ENCODE measurements at places on chromosomes 2 and 18.
A peak's percentile ranks its signal among the peaks of the same experiment; 100 is the strongest.

GRCh38 chr18:58080451-58080850, 36.4 kb downstream of the NEDD4L start:
- DNase-seq = no peak

DNA sequence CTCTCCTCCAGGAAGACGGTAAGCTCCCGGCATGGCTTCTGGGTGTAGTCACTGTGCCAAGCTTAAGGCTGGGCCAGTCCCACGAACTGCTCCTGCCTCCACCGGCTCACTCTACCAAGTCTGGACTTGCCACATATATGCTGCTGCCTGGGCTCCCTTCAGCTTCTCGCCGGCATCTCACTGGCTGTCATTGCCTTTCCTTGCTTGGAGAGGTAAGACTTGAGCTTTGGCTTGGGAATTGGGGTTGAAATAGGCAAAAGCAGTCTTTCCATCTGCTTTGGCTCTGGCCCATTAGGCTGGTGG, 481.0 kb downstream of the TGIF1 start:
- no peak for DNase-seq

DNA sequence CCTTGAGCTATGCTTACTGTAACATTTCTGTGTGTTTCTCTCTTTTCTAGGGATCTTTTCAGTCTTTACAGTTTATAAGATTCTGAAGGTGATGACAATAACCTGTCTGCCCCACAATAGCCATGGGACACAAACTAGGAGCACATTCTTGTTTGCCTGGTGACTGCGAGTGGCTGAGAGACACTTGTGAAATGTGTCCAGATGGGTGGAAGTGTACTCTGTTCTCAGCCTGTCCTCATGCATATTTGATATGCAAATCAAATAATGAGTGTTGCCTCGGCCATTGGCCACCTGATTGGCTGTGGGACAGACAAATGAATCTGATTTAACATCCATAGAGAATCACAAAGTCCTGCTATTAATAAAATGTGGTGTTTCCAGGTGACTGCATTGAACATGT, 246.2 kb downstream of the HNMT start:
- no peak for DNase-seq

- DNase-seq = no peak
These were observed 51.8 kb downstream of the PPP4R1 start for GRCh38 chr18:9562584-9562983.

- no peak for DNase-seq
These were observed 72.8 kb downstream of the FMNL2 start for GRCh38 chr2:152407806-152408205.

DNA sequence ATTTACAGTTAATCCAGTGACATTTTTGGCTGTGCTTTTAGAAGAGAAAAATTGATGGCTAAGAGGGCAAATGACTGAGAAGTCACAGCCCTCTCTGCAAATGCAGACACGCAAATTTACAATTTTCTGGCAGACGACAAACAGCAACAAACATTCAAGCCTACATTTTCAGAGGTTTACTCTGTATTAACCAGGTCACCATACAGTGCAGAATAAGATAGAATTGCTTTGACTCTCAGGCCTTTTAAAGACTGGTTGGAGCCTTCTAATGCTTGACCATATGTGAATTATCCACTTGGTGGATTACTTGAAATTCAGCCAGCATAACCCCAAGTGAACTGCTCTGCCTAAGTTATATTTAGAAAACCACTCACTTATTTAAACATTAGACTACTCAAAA, 280.9 kb upstream of the STON1 start:
- DNase-seq = no peak

GRCh38 chr2:229339618-229340017, 68.5 kb upstream of the PID1 start:
- no peak for DNase-seq

- no peak for DNase-seq
These were observed 21.3 kb downstream of the HNRNPLL start for GRCh38 chr2:38581193-38582147.

DNA sequence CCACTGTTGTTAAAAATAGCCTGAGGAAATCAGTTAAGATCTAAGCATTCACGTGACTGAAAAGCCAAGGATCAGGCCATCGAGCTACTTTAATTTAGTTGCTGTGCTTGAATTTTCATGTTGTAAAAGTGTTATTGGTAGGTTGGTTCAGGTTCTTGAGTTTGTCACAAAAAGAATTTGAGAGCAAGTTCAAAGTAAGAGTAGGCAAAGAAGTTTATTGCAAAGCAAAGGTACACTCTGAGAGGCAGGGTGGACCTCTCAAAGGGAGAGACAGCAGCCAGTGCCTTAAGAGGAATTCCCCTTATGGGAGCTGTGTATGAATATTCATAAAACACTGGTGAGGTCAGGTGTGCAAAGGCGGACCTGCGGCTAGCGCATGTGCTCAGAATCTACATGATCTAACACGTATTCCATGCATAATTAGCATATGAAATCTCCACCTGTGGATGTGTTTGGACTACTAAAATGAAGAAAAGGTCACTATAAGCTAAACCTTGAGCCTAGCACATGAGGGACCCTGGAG, 236.5 kb downstream of the NDUFA10 start:
- no peak for DNase-seq

DNA sequence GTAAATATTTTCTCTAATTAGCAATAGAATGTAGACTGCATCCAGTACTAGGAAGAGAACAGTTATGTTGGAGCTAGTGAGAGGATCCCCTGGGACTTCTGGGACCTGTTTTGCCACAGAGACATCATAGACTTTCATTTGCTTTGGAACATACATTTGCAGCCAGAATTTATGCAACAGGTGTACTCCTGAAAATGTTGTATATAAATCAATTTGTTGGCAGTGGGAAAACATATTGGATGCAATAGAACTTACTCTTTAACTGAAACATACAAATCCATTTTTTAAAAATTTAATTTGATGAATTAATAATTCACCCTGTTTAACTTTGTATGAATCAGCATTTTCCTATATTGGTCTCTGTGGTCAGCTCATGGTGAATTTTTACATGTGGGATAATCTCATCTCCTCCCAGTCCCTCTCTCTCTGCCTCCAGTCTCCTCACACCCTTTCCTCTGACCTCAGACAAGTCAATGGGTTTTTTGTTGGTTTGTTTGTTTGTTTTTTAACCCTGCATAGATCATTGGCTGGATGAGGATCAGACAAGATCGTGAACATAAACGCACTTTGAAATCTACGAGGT, 263.0 kb downstream of the LPIN1 start:
- no peak for DNase-seq

DNA sequence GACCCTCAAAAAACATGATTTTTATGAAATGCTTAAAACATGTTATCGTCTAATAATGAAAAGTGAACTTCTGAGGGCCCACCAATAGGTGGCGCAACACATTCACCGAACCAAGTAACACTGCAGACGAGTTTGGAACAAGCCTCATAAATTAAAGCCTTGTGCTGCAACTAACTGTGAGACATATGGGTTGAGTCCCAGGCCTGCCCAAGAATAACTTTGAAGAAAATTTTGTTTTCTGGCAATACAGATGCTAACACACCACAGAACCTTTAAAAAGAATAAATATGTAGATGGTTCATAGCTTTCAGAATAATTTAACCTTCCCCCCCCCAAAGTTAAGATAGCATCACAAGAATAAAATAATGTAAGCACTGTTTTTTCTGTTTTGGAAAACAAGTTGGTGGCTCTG, 285.9 kb downstream of the RNF144A start:
- DNase-seq = no peak

GRCh38 chr2:197893403-197894177, 89.2 kb downstream of the PLCL1 start:
- DNase-seq = no peak

DNA sequence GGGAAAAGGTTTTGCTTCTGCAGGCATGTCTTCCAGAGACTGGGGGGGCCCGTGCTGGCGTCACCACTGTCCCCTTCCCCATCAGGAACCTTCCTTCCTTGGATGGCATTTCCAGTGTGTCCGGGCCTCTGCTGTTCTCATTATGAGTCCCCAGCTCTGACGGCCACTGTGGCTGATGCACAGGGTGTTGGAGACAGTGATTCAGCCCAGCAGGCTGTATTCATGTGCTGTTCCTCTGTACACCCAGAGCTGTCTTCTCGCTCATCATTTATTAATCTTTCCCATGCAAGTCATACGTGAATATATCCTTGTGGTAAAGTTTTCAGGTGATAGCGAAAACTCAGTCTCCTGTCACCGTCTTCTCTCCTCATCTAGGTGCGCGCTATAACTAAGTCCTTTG, 57.7 kb downstream of the ASAP2 start:
- DNase-seq = no peak

GRCh38 chr18:1891641-1892040, 679.7 kb downstream of the METTL4 start:
- DNase-seq = no peak

DNA sequence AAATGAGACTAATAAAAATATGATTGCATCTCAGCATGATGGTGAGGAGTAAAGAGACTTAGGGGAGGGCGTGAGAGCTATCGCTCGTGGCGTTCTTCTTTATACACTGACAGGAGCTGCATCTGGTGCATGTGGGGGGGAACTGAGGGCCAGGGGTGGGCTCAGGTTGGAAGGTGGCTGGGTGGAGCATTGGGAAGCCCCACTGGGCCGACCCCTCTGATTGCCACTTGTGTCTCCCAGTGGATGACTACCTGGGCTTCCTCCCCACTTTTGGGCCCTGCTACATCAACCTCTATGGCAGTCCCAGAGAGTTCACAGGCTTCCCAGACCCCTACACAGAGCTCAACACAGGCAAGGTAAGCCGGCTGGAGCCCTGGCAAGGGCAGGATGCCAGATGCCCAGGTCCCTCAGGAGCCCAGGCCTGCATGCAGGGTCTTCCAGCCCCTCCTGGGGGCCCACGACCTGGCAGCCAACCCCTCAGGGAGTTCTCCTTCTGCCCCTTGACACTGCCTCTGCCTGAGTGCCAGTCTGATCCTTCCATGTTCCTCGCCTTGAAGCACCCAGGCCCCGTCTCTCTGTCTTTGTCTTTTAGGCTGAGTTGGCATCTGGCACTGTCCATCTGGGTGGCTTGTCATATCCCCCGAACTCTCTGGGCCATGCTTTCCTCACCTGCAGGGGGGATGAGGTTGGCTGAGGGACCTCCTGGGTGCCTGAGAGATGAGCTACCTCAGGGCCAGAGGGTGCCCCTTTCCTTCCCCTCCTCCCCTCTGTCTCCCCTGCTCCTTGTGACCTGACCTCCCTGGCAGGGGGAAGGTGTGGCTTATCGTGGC, 97.7 kb downstream of the DYSF start:
- DNase-seq = peak; percentile 46

DNA sequence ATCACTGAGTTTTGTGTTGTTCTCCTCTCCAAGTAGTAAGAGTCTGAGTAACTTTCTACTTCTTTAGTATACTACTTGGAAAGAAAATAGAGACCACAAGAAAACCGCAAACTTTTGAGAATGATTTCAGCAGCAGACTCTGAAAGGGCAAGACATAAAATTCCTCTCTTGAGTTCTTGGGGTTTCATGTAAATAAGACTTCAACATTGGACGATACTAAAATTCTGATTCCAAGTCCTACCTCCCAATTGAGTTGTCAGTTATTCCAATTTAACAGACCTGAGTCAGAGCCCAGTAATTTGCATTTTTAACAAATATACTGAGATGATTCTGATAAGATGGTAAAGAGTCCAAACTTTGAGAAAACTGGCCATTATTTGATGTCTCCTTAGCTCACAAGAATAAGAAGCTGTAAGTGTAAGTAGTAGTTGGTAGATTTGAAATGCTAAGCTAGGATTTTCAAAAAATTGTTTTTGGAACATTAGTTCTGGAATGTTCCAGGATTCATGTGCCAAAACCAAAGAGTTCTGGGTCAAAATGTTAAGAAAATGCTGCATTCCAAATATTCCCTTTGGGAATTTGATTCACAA, 261.6 kb upstream of the SPOPL start:
- DNase-seq = no peak

DNA sequence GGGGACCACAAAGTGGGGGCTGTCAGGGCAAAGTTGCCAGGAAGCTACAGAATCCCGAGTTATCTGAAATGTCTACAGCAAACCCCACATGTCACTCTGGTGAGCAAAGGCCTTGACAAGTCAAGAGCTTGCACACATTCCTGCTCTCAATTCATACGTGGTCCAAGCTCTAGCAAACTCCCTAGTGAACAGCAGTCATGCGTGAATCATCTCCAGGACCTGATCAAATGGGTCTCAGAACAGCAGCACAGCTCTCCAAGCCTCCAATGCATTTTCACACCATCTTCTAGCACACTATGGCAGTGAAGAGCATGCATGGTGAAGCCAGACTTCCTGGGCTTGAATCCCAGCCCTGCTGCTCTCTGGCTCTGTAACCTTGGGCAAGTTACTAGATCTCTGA, 68.5 kb downstream of the MYO5B start:
- no peak for DNase-seq

- no peak for DNase-seq
These were observed 380.7 kb downstream of the RBM43 start for GRCh38 chr2:150880986-150881385.

DNA sequence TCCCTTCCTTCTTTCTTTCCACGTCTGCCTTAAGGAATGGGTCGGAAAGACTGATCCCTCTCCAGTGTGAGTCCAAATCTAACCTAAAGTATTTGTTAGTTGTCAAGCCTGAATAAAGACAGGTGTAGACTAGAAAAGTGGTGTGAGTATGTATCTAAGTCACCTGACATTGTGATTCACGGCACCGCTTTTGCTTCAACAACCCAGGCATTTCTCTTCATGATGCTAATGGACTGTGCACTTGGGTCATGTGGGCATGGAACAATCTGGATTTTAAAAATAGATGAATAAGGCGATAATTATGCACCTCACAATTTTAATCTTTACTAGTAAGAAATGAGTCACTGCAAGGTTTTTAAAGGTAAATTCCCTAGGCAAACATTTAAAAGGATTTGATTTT, 107.5 kb downstream of the LIPG start:
- no peak for DNase-seq

DNA sequence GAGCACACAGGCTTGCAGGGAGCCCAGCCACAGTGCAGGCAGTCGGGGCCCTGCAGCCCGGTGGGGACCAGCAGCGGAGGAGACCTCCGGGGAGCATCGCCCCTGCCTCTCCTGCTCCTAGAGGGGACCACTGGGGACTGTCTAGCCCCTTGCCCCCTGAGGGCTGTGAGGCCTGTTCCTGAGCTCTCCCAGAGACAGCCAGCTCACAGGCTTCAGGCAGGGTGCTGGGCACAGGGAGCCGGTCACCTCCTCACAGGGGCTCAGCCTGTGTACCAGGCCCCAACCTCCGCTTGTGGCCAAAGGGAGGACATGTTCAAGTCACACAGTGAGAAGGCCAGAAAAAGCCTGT, 3.5 kb upstream of the NMUR1 start:
- peak; percentile 46 for DNase-seq

GRCh38 chr2:100992262-100992661, 9.8 kb upstream of the RPL31 start:
- DNase-seq = no peak

GRCh38 chr2:203853271-203853670, 14.3 kb upstream of the CTLA4 start:
- DNase-seq = no peak

DNA sequence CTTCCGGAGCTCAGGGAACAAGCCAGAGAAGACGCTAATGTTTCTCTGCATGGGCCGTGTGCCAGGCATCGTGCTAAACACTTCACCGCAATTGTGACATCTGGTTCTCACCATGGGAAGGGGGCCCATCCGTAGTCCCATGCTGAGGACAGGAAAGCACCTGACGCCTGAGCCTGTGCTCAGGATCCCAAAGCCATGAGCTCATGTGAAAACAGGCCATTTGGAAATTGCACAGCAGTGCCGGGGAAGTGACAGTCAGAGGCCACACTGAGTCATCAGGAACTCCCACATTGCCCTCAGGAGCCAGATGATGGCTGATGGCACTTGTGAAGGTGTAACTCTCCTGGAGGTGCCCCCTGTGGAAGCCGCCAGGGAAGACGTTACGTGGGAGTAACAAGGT, 141.0 kb downstream of the INHBB start:
- no peak for DNase-seq

- no peak for DNase-seq
These were observed 7.3 kb upstream of the ATOH8 start for GRCh38 chr2:85746321-85747004.

Measured in upper lobe of right lung (tissue), 1 donor.